DMS 273 treated with DMSO at 0.1 percent for 48 hours (cell line): ENCODE measurements at places on chromosomes 5 and 9.

GRCh38 chr9:127323393-127323792 lies 58.8 kb downstream of the GARNL3 start:
- DNase-seq: no peak

DNA sequence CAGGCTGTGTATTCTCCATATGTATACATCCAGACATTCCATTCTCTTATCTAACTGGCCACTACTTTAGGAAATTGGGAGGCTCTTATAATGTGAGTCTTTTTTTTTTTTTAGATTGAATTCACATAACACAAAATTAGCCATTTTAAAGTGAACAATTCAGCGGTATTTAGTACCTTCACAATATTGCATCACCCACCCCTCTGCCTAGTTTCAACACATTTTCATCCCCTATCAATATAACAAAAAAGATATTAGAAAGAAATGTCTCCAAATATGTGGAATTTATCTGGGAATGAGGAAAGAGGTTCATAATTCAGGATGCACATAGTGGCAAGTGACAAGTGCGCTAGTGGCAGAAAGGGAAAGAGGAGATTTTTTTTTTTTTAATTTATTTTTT lies 228.5 kb downstream of the ICE1 start:
- DNase-seq: no peak

- DNase-seq: no peak
Observed at GRCh38 chr9:136923881-136924280, 20.7 kb downstream of the FBXW5 start.

GRCh38 chr5:172444626-172445365 lies 9.5 kb downstream of the SH3PXD2B start:
- no peak for DNase-seq

- DNase-seq: no peak
Observed at GRCh38 chr5:168852329-168852728, 273.2 kb upstream of the PANK3 start.
